CD4-positive, alpha-beta memory T cell (primary cell): ENCODE measurements at places on chromosomes 1 and 21. TPM values are rescaled to one million over a fixed set of nuclear protein-coding genes. Genes with fewer than 3 reads are reported as not detected.

GRCh38 chr21:33121715-33122475 lies 52.0 kb downstream of the OLIG1 start:
- no peak for DNase-seq
- no peaks in the 10 kb centered on the region for H3K36me3 ChIP-seq
- no peak overlapping the region for H3K4me3 ChIP-seq
- H3K27ac ChIP-seq = no peak overlapping the region

- H3K27ac ChIP-seq = no peak overlapping the region
- H3K4me1 ChIP-seq = peaks cover 9% of the 10 kb centered on the region
- no peaks in the 10 kb centered on the region for H3K36me3 ChIP-seq
Measured at GRCh38 chr1:26079960-26080814, 12.8 kb upstream of the TRIM63 start.

DNA sequence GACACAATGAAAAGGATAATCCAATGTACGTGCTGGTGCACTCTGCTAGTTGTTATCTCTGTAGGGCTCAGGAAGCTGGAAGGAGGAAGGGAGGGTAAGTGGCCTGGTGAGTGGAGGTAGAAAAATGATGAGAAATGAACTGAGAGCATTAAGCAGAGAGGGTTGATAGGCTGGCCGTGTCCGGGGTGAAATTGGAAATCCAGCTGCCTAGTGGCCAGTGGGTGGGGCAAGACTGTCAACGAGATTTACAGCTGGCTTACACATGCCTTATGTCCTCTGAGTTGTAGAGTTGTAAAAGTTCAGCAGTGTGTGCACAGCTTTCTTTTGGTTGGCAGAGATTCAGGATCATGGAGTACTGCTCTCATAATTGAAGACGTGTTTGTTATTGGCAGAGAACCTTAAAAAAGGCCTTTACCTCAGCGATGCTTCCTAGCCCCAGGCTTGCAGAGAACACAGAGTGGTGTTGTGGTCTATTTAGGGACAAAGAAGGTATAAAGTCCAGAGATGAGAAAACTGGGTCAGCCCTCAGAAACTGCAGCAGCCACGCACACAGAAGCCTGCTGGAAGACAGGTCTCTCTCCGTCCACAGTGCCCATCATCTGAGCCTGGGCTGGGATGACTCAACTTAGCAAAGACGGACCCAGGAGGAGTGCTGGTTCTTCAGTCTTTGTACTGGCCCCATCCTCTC lies 132.4 kb downstream of the EDEM3 start:
- H3K4me1 ChIP-seq = no peaks in the 10 kb centered on the region
- H3K4me3 ChIP-seq = no peak overlapping the region
- H3K36me3 ChIP-seq = no peaks in the 10 kb centered on the region
- no peak overlapping the region for H3K27ac ChIP-seq
- H3K27me3 ChIP-seq = no peaks in the 10 kb centered on the region

Gene KCNJ10
- not detected for total RNA-seq

DNA sequence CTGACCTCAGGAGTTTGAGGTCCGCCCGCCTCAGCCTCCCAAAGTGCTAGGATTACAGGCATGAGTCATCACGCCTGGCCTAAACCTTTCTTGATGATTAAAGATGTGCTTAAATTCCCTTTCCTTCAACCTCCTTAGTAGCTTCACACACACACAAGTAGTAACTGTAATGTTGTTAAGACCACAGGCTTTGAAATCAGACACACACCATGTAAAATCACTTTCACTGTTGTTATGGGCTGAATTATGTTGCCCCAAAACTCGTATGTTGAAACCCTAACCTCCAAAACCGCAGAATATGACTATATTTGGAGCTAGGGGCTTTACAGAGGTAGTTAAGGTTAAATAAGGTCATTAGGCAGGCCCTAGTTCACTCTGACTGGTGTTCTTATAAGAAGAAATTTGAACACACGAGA lies 180.2 kb downstream of the NR5A2 start:
- no peak overlapping the region for H3K27ac ChIP-seq
- no peaks in the 10 kb centered on the region for H3K27me3 ChIP-seq
- DNase-seq = no peak
- H3K4me3 ChIP-seq = no peak overlapping the region
- no peaks in the 10 kb centered on the region for H3K4me1 ChIP-seq
- no peaks in the 10 kb centered on the region for H3K36me3 ChIP-seq
